Activated CD8-positive, alpha-beta memory T cell treated with anti-CD3 and anti-CD28 coated beads, Interleukin-2, amount 50 U/mL, for 4 hours (primary cell): ENCODE measurements at places on chromosomes 2 and 18.

DNA sequence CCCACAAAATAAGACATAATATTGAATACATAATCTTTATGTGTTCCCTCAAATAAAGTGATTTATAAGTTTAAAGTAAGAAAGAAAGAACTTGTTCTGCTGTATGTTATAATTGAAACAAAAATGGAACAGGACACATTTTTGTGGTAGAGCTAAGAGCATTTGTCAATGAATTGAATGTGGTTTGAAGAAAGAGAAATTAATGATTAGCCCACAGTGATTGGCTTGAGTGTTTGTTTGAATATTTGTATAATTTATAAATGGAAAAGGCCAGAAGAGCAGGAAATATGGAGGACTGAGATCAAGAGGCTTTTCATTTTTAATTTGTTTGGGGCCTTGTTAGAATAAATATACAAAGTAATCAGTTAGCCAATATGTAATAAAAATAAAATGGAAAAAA, 395.1 kb upstream of the CDH19 start:
- no peak for DNase-seq

DNA sequence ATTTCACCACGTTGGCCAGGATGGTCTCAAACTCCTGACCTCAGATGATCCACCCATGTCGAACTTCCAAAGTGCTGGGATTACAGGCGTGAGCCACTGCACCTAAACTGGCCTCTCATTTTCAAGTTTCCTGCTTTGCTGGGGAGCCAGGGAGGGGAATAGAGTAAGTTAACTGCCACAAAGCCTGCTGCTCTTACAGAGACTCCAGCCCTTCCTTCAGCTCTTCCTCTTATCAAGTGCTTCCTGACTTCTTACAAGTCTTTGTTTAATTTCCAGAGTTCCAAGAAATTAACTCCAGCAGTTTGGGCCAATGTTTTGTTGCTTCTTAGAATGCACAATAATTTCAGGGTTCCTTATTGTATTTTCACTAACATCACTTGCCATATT, 24.3 kb upstream of the UBE2F start:
- DNase-seq = no peak

DNA sequence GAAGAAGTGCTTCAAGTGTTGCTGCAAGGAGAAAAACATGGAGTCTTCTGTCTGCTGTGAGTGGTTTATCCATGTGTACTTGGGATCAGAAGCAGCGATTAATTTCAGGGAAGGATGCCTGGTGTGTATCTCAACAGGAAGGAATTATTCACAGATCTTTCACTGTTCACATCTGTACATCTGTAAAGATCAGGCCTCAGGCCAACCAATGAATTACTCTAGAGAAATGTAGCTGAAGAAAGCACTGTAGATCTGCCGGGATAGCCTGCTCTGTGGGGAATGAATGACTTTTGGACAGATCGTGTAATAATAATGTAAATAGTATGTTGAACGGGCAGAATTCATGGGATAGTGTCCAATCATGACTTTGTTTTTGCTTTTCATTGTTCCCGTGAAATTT, 54.0 kb upstream of the SPP2 start:
- DNase-seq = no peak

GRCh38 chr18:10950876-10951630, 198.3 kb downstream of the PIEZO2 start:
- no peak for DNase-seq

GRCh38 chr18:55550471-55550870, 37.5 kb downstream of the TCF4 start:
- no peak for DNase-seq

DNA sequence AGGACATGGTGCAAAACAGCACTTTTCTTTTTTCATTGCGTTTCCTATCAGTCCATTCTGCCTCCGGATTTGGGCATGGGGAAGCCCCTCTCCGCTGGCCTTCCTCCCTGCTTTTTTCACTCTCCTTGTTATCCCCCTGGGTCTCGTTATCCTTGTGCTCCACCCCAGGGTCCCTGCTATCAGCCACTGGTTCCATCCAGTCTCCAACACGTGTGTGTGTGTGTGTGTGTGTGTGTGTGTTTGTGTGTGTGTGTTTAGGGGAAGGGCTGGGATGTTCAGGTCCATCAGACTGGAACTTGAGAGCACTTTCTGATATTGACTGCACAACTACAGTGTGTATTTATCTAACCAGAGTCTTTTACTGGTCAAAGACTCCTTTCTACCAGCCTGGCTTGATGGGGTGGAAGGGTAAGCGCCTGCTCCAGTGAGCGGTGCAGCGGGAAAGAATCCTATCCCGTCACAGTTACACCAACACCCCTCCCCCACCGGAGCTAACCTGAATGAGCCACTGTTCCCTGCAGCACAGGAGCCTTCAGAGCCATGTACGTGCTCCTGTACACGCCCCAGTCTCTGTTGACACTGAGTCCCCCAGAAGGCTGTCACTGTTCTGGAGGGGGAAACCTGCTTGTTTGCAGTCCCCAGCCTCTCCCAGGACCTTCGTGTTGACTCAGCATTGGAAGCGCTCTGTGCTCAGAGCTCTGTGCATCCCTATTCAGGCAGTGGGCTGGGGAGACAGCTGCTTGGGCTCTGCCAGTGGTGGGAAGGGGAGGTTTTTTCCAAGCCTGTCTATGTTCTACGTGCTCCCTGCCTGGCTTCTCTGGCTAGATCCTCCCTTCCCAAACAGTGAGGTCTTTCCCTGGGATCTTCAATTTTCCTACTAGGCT, 4.6 kb downstream of the INHA start:
- DNase-seq = no peak

DNA sequence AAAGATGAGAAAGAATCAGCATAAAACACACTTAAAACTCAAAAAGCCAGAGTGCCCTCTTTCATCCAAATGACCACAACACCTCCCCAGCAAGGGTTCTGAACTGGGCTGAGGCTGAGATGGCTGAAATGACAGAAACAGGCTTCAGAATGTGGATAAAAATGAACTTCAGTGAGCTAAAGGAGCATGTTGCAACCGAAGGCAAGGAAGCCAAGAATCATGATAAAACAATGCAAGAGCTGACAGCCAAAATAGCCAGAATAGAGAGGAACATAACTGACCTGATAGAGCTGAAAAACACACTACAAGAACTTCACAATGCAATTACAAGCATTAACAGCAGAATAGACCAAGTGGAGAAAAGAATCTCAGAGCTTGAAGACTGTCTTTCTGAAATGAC, 12.2 kb upstream of the PSMA8 start:
- DNase-seq = no peak

DNA sequence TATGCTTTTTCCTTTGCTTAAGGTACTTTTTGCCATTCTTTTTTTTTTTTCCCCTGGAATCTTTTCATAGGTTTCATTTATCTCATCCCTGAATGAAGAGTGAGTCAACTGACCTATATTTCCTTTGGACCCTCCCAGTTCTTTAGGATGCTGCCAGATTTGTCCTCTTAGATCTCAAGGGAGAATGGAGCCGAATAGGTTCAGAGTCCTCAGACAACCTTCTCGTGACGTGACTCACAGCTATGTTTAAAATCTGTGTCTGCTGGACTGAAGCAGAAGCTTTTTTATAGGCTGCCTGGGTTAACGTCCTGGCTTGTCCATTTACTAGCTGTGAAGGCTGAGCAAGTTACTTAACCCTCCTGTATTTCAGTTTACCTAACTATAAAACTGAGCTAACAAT, 358.6 kb downstream of the DLGAP1 start:
- DNase-seq = no peak

- DNase-seq = no peak
Measured at GRCh38 chr18:26455639-26456038, 92.7 kb downstream of the KCTD1 start.

GRCh38 chr2:158973116-158973956, 4.9 kb downstream of the TANC1 start:
- DNase-seq = no peak

DNA sequence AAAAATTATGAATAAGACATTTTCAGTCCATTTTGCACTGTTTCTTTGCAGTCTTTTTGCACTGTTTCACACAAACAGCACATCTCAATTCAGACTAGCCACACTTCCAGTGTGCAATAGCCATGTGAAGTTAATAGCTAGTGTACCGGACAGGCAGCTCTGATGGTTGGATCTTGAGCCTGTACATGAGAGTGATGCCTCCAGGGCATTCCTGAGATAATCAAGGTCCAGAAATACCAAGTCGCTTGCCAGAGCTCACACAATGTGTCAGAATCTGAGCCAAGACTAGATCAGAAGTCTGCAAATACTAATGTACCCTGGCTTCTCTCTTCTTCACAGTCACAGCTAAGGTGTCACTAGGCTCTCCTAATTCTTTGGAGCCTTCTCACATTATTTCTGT, 180.2 kb downstream of the OSR1 start:
- no peak for DNase-seq

DNA sequence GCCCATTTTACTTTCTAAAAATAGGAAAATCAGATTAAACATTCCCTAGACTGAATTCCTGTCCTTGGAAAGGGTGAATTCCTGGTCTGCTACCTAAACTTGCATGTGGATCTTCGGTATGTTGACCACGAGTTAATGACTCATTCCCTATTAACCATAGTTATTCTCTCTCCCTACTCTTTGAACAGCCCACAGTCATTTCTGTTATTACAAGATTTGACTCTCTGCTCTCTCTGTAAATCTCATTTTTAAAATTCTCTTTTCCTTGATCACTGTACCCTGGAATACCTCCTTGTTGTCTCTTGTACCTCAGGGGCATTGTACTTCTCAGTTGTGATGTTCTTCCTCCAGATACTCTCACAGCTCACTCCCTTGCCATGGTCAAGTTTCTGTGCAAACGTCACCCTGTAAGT, 92.0 kb upstream of the GULP1 start:
- DNase-seq = no peak

GRCh38 chr2:119545754-119546446, 1.7 kb downstream of the CFAP221 start:
- DNase-seq = no peak

DNA sequence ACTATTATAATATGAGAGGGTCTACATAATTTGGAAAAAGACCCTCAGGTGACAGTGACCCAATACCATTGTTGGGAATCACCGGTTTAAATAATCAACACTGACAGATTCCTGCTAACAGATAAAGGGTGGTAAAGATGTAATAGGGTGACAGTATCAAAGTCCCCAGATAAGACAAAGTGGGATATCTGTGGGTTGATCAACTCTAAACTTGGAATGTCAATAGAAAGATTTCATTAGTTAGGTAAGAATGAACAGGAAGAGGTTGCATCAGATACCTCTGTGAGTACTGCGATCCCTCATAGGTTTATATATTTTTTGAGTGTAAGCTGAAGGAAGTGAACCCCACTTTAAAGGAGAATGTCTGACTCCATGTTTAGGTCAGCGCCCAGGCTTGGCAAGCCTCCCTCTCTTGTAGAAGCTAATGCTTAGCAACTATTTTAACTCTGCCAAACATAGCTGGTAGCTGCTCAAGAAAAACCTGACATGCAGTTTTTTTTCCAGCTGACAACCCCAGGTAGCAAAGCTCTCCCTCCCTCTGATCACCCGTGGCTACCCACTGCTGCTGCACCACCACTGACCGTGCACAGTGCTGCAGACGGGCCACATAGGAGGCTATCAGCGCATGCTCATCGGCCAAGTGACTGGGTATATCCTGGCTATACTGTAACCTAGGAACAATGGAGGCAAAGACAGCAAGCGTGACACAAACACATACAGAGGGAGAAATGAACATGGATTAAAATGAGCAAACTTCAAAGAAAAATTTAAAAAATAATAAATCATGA, 113.3 kb upstream of the DNMT3A start:
- DNase-seq = no peak

GRCh38 chr2:15634846-15635490, 43.3 kb downstream of the DDX1 start:
- no peak for DNase-seq

DNA sequence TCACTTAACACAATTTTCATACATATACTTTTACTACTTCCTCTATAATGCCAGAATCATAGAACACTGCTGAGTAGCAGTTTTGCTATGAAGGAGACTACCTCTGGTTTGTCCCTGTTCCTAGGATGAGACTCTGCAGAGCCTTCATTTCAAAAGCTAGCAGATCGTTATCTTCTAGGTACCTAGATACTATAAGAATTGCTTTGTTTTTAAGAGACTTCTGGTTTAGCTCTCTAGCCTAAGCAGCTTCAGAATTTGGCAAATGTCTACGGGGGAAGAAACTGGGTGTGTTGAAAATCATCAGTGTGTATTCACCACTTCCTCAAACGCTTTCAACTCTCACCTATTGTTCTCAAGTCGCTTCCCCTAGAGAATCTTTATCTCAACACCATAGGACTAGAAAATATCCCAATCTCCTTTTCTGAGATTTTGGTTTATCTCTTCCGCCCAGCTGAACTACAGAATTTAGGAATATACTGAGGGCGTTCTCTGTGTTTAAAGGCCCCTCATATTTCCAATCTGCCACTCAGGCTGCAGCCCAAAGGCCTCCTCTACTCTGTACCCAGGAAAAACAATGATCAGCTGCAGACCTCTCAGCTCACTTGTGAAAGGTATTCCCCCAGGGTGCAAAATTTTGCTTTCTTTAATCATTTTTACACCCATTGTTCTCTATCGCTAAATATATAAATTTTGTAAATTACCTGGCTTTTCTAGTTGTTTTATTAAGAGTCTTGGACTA, 28.7 kb downstream of the SMAD2 start:
- no peak for DNase-seq

GRCh38 chr2:229810786-229811185, 96.4 kb upstream of the DNER start:
- no peak for DNase-seq

- no peak for DNase-seq
Measured at GRCh38 chr2:227377467-227378351, 1.4 kb downstream of the TM4SF20 start.

DNA sequence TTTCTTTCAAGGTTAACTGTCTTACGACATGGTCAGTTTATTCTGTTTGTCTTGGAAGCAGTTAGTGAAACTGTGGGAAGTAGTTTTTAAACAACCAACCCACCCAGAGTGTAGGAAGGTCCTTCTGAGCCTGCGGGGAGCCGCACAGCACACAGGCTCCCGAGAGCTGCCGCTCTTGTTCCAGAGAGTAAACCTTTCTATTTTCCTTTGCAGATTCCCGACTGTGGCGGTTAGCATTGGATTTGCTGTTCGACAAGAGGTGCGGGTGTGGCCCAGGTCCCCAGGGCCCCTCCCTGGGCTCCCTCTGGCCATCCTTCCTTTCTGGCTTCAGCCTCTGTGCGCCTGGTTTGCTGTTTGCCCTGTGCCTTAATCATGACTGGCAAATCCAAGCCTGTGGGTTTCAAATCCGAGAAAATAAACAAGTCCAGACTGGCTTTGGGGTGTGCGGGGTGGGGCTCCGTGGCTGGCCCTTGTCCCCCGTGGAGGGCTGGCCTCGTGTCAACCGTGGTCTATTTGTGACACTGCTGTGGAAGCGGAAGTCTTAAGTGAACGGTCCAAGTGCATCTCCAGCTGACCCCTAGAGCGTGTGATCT, 30.7 kb downstream of the IMPA2 start:
- no peak for DNase-seq
